ENCODE measurements at places on chromosomes 3 and 15.

DNA sequence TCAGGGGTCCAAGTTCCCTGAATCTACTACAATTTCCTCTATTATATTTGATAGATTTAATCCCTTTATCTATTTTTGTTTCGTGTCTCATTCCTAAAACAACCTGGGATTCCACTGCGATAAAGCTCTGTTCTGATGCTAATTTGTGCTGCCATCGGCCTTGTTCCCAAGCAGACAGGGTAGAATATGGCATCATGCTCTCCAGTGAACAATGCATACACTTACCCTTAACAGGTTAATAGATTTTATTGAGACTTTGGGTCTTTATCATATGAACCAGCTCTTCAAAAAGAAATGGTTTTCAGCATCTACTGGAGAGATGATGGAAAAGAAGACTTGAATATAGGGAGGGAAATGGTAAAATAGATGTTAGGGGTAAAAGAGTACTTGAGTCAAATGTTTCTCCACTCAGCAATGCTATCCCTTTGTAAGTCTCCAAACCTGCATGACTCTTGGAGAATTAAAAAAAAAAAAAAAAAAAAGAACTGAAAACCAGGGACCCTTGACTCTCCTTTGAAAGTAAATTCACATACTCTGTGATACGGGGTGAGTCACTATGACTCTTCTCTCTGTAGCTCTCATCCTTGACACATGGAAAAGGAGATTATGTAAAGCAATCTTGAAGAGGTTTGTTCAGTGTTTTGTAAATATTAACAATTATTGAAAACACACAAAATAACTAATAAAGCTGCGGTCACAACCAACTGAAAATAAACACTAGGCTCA, 268.8 kb downstream of the ZBTB20 start:
- no peak for DNase-seq

- no peak for DNase-seq
These were observed 150.3 kb downstream of the PLCL2 start for GRCh38 chr3:17035033-17035432.

DNA sequence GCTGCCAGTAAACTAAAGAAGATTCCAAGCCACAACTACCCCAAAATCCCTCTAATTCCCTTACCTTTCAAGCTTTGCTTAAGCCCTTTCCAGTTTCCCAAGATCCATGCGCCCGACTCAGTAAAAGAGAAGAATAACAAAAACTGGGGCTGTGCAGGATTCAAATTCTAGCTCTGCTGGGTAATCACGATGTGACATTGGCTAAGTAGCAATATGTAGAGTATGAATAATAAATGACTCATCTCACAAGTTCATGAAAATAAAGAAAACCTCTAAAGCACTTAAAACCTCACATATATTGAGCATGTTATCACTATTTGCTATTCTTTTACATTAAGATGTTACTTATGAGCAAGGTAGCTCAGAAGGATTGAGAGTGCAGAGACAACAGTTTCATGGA, 522.2 kb upstream of the ZNF717 start:
- DNase-seq = no peak

- no peak for DNase-seq
These were observed 10.5 kb downstream of the ELP6 start for GRCh38 chr3:47503033-47503432.

GRCh38 chr3:39760325-39760724, 49.1 kb upstream of the MYRIP start:
- DNase-seq = no peak

GRCh38 chr15:90862964-90863778, 5.2 kb upstream of the FURIN start:
- no peak for DNase-seq
